Right cardiac atrium (tissue), 5 donors: ENCODE measurements at places on chromosomes 12 and 14. TPM values are rescaled to one million over a fixed set of nuclear protein-coding genes. Genes with fewer than 3 reads are reported as not detected.

ASPG gene
- polyA plus RNA-seq, result 99.1 TPM

NINJ2 gene
- 5.9 TPM for polyA plus RNA-seq

SLC7A8 gene
- 7.8 TPM for polyA plus RNA-seq

CNPY2 gene
- polyA plus RNA-seq, result 69.7 TPM

PNMA1 gene
- polyA plus RNA-seq, result 18.0 TPM

AQP5 gene
- 6.7 TPM for polyA plus RNA-seq

LUM gene
- polyA plus RNA-seq, result 205 TPM

PTPRO gene
- 0.20 TPM for polyA plus RNA-seq

PTPRR gene
- 0.72 TPM for polyA plus RNA-seq

C3AR1 gene
- polyA plus RNA-seq, result 2.4 TPM

PGF gene
- polyA plus RNA-seq, result 4.3 TPM

SOAT2 gene
- 0.07 TPM for polyA plus RNA-seq

INHBC gene
- not detected for polyA plus RNA-seq
